ENCODE measurements at places on chromosomes 4 and X.

GRCh38 chr4:13912966-13913365 lies 285.4 kb upstream of the BOD1L1 start:
- DNase-seq: no peak

- no peak for DNase-seq
Measured at GRCh38 chrX:38276089-38276488, 51.2 kb downstream of the RPGR start.

DNA sequence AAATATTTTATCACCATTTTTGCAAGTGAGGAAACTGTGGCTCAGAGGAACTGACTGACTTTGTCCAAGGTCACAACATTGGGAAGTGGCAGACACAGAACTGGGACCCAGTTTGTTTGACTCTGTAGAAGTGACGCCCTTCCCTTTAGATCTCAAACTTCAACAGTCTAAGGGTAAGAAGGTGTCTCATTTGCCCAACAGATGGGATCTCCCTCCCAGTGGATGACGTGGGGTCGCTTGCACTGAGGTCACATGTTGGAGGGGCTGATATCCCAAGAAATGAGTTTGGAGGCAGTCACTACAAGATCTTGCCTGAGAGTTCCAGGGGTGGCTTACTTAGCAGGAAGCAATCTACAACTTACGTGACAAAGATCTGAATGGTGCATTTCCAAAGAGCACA lies 172.5 kb upstream of the GPC4 start:
- DNase-seq: no peak

- DNase-seq: no peak
Measured at GRCh38 chrX:10221651-10222050, 64.9 kb downstream of the CLCN4 start.

GRCh38 chrX:2643880-2644279 lies 47.2 kb upstream of the CD99 start:
- DNase-seq: no peak

- DNase-seq: no peak
Measured at GRCh38 chrX:130770615-130771014, 132.4 kb downstream of the ENOX2 start.

GRCh38 chr4:159607809-159608208 lies 504.9 kb downstream of the RAPGEF2 start:
- no peak for DNase-seq

DNA sequence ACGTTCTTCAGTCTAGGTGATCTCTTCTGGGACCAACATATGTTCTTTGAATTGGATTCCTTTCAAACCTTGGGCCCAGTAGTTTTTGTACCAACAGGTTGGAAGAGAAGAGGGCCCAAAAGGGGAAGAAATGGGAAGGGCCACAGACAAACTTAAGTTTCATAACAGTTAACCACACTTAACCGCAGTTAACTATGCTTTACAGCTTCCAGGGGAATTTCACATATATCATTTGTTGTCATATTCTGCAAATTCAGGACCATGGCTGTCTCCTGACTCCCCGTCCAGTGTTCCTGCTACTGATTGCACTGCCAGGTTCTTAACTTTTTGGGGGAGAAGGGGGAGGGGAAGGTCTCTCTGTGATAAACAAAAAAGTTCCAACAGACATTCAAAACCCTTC lies 34.6 kb downstream of the RTL5 start:
- no peak for DNase-seq

DNA sequence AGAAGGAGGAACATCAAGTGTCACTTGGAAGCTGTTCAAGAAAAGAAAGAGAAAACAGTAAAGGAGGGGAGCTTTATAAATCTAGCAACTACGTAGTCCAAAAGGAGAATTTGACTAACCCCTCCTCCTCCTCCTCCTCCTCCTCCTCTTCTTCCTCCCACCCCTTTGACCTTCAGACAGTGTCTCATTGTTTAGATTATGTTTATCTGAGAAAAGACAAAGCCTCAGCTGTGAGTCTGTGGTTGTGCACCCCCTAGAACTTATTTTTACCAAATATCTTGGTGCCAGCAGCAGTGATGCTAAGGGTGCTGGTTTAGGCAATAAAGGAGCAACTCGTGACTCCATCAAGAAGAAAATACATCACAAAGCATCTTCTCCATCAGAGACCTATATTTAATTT lies 68.9 kb upstream of the BMP2K start:
- DNase-seq: no peak

- peak; percentile 1 for DNase-seq
Measured at GRCh38 chrX:51955200-51955599, 61.8 kb downstream of the MAGED1 start.

DNA sequence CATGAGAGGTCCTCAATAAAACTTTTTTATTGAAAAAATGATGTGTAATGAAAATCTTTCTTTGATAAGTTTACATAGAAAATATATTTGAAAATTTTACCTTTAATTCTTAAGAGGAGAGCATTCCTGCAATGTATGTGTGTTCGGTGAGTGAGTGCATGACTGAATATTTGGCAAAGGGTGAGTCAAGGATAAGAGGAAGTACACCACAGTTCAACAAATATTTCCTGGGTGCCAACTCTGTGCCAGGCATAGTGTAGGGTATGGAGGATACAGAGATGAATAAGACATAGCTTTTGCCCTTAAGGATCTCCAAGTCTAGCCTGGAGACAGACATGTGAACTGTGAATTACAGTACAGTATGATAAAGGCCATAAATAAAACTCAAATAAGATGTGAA lies 84.7 kb upstream of the GPR101 start:
- DNase-seq: no peak

- DNase-seq: no peak
Measured at GRCh38 chr4:59597536-59598329, 1602.4 kb upstream of the ADGRL3 start.

DNA sequence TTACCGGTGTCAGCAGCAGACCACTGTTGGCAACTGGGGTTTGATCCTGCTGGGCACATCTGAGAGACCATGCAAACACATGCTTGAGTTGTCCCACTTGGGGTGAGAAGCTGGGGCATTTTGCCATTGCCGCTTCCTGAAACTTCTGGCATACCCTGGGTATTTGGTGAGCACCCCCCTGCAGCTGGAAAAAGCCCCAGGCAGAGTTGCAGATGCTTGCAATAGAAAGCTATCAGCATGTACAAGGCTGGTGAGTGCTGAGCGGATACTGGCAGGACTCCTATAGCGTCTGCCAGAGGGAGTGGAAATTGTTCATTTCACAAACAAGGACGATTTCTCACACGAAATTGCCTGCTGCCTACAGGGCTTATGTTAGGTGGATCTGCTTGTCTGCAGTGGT lies 32.3 kb downstream of the SUPT20HL1 start:
- no peak for DNase-seq

GRCh38 chr4:77586951-77587383 lies 18.7 kb upstream of the CXCL13 start:
- peak; percentile 68 for DNase-seq

DNA sequence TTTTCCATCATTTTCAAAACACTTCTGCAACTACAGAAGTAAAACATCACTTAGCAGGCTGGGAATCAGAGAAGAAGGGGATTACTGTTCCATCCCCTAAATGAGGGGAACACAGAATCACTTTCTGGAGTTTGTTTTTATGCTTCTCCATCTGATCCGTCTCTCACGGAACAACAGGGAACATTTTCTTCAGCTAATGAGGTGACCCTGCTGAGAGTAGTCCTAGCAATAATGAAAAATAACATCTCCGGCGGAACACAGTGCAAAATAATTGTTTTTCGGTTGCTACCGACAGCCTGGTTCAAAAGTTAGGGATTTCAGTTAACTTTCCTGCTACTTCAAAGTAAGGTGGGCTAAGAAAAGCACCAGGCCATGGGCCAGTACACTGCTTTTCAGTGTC lies 322.9 kb downstream of the UNC5C start:
- no peak for DNase-seq

DNA sequence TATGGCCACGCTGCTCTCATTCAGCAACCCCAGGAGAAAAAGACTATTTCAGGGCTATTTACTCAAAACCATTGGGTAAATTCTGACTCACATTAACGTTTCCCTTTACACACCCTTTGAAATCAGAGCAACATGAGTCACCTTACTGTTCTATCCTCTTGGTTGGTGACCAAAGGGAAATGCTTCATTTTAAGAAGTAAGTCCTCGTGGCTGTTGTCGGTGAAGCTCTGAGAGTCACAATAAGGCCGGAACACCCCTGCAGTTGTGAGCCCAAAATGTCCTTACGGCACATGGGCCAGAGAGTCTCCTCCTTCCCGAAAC lies 56.3 kb upstream of the SPRY1 start:
- no peak for DNase-seq

GRCh38 chrX:65480960-65481359 lies 53.6 kb downstream of the LAS1L start:
- no peak for DNase-seq

GRCh38 chr4:6889101-6889735 lies 20.4 kb upstream of the TBC1D14 start:
- no peak for DNase-seq

- no peak for DNase-seq
Measured at GRCh38 chr4:176959980-176960379, 167.3 kb upstream of the VEGFC start.

GRCh38 chr4:13329963-13330362 lies 154.2 kb downstream of the RAB28 start:
- DNase-seq: no peak

GRCh38 chr4:173056710-173057109 lies 111.9 kb upstream of the GALNT7 start:
- no peak for DNase-seq

Data from GM20000 (cell line).